ENCODE measurements at places on chromosomes 5 and 9.
A peak's percentile ranks its signal among the peaks of the same experiment; 100 is the strongest.

DNA sequence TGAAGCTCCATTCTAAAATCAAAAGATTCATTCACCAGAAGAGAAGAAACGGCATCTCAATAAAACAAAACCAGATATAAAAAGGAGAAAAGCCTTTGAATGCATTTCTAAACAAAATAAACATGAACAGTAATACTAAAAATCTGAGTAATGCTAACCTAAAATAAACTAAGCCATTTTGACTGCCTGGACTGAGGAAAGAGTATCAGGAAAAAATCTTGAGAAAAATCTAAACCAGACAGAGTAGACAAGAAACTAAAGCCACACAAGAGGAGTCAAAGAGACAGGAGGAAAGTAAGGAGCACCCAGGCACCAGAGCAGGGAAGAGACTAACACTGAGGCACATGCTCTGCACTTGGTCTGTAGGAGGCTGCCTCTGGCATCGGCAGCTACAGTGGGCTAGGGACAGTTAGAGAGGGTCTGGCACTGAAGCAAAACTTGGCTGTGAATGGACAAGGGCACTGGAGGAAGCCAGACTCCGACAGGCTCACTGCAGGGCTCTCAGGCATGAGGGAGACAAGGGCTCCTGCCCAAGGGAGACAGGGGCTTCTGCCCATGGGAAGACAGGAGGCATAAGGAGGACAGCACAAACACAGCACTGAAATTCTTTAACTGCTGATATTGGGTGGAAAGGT, 50.2 kb downstream of the DROSHA start:
- no peaks in the 10 kb centered on the region for H3K27me3 ChIP-seq
- no peak overlapping the region for H3K27ac ChIP-seq

DNA sequence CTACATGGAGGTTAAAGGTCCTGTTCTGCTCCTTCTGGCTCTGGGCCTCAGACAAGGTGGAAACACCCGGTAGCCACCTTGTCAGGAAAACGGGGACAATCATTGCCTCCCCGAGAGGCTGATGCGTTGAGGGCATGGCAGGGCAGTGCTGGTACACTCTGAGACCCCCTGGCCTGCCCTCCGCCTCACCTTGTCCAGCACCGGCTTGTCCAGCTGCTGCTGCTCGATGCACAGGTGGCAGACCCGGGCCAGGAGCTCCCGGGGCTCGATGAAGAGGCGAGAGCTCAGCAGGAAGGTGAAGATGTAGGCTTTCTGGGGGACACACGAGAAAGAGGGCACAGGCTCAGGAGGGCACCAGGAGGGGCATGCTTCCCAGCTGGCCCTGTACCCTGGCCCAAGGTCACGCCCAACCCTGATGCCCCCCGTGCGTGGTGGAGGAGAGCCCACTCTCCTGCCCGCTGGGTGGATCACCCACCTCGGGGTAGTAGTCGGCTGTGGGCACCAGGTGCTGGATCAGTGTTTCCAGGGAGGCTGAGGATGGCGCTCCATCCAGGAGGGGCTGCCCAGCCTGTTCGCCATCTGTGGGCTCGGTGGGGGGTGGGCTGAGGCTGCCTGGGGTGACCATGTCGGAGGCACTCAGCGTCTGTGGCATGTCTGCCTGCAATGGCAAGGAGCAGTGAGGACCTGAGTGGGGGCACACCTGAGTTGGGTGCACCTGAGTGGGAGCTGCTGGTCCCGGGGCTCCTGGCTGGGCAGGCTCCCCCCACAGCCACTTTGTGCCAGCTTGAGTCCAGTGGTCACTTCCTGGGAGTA, 66.0 kb upstream of the RNF130 start:
- H3K27ac ChIP-seq, result no peak overlapping the region
- no peak for DNase-seq
- H3K4me1 ChIP-seq, result peaks cover 13% of the 10 kb centered on the region
- H3K36me3 ChIP-seq, result no peaks in the 10 kb centered on the region

- H3K4me3 ChIP-seq, result no peak overlapping the region
- DNase-seq, result no peak
- H3K36me3 ChIP-seq, result no peaks in the 10 kb centered on the region
- H3K4me1 ChIP-seq, result peaks cover 19% of the 10 kb centered on the region
- H3K27me3 ChIP-seq, result no peaks in the 10 kb centered on the region
Measured at GRCh38 chr5:119353213-119353612, 2.6 kb upstream of the TNFAIP8 start.

DNA sequence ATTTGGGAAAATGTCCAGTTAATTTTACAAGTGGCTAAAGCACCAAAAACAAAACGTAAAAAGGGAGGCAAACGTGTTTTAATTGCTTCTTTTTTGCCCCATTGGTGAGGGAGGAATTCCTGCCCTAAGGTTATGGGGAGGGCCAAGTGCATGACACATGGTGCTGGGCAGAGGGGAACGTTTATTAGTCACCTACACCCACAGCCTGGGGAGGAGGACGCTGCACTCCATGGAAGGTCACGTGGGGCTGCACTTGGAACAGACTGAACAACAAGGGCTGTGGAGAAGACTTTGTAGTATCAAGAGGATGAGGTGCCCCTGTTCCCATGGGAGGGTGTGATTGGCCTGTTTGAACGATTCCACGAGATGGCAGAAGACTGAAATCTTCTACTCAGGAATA, 13.7 kb upstream of the ADAMTS16 start:
- H3K27ac ChIP-seq, result no peak overlapping the region
- no peak for DNase-seq
- H3K27me3 ChIP-seq, result no peaks in the 10 kb centered on the region
- no peaks in the 10 kb centered on the region for H3K4me1 ChIP-seq
- H3K36me3 ChIP-seq, result no peaks in the 10 kb centered on the region

DNA sequence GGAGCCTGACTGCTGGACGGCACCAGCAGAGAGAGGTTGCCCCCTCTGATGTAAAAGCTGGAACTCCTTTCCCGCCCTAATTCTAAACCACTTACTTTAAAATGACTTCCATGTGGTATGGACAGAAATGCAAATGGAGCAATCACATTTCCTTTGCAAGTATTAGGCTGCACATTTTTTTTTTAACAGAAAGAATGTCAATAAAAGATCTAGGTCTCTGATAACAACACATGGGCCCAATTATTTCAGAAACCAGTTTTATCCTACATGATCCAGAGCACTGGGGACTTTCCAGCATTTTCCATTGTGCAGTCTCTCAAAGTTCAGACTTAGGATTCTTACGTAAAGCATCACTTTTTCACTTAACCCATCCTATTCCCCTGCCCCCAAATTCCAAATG, 203.7 kb downstream of the NXNL2 start:
- no peak overlapping the region for H3K27ac ChIP-seq
- no peak for DNase-seq
- H3K4me1 ChIP-seq, result no peaks in the 10 kb centered on the region
- peaks cover 14% of the 10 kb centered on the region for H3K27me3 ChIP-seq

DNA sequence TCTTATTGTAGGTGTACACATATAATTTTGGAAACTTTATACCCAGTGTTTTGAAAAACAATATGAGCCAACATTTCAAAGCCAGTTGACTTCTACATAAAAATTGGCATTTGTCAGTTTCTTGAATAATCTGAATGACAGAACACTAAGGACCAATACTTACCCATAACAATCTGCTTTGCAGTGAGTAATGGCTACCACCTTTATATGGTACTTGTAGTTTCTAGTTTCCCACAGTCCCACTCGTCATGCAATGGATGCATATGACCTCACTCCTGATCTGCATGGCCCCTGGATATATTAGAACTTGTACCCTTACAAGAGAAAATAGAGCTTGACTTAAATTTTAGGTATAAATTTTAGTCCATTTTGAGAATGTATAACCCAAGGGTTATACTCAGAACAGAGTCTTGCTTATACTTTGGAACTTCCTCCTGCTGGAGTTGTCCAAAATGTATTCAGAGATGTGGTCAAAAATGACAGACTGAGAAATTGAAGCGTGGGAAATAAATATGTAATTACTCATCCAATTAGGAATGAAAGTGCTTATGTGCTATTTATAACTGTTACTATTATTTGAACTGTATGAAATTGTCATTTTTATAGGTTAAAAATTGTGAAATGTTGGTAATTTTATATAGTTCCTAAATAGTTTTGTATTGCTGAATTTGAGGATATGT, 19.5 kb downstream of the XRCC4 start:
- no peaks in the 10 kb centered on the region for H3K36me3 ChIP-seq
- H3K4me3 ChIP-seq, result no peak overlapping the region
- no peak for DNase-seq
- H3K27me3 ChIP-seq, result no peaks in the 10 kb centered on the region

- no peak overlapping the region for H3K27ac ChIP-seq
- H3K4me3 ChIP-seq, result no peak overlapping the region
- no peaks in the 10 kb centered on the region for H3K27me3 ChIP-seq
- H3K36me3 ChIP-seq, result no peaks in the 10 kb centered on the region
Measured at GRCh38 chr5:111384220-111384619, 128.1 kb downstream of the STARD4 start.

DNA sequence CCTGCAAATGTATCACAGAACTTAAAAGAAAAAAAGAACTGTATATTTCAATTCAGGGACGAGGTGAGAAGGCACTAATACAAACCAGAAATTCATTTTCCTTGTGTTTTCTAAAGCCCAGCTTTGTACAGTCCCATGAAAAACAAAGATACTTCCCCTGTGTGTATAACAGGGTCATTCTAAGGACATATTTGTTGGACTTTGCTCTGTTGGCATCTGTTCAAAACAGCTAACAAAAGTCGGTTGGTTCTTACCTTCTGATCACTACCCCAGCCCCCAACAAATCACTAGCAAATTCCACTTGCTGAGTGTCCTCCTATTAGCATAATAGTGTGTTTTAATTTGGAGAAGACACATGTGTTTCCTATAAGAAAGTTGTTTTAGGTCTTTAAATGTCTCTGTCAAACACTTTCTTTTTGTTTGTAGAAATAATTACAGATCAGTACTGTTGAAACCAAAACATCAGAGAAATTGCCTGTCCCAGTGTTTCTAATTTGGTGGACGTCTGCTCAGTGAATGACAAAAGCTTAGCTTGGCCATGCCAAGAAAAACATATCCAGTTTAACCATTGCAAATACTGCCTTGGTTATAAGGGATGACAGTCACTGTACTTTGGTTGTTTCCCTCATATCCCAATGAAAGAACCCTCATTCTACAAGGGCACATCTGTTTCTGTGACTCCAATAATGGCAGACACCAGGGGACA, 480.5 kb downstream of the EBF1 start:
- H3K36me3 ChIP-seq, result no peaks in the 10 kb centered on the region
- H3K4me1 ChIP-seq, result peaks cover 4% of the 10 kb centered on the region
- no peaks in the 10 kb centered on the region for H3K27me3 ChIP-seq
- DNase-seq, result no peak

GRCh38 chr9:122370303-122370702, 521 bp upstream of the PTGS1 start:
- no peak overlapping the region for H3K27ac ChIP-seq
- H3K4me1 ChIP-seq, result peaks cover 45% of the 10 kb centered on the region
- H3K4me3 ChIP-seq, result peak overlapping the region; percentile 68

- no peak overlapping the region for H3K27ac ChIP-seq
- H3K4me1 ChIP-seq, result no peaks in the 10 kb centered on the region
- no peak for DNase-seq
- H3K36me3 ChIP-seq, result no peaks in the 10 kb centered on the region
- no peaks in the 10 kb centered on the region for H3K27me3 ChIP-seq
Measured at GRCh38 chr9:24932785-24933184, 387.1 kb upstream of the IZUMO3 start.

DNA sequence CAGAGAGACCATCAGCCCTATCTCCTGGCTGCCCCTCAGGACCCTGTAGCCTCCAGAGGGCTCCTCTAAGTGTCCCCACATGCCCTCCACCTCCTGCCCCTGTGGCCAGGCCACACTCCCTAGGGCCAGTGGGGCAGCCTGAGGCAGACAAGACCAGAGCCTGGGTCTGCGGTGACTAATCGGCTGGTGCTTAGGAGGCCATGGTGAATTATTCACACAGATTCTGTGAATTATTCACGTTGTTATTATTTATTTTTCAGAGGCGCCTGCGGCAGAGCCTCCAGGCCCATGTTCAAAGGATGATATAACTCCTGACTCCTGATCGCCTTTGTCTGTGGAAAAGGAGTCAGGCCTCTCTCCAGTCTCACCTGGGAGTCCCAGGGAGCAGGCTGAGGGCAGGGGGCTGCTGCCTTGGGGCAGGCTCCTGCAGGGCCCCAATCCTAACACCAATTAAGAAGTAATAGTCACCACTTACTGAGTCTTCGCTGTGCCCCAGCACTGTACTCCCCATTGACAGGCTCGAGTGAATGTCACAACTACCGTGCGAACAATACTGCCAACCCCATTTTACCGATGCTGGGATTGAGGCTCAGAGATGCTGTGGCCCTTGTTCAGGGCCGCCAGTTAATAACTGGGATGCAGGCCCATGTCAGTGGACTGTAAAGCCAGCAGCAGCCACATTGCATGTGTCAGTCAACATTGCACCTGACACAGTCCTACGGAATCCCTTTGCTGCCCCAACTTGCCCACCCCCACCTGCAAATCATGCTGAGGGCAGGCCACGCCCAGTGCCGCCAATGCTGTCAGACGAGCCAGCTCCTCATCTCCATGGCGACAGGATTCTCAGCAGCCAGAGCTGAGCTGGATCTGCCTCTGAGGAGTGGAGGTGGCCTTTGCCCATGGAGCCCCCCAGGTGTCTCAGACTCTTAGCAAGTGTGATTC, 94.9 kb downstream of the PCDH1 start:
- H3K27ac ChIP-seq, result no peak overlapping the region
- no peaks in the 10 kb centered on the region for H3K36me3 ChIP-seq
- no peak for DNase-seq
- no peak overlapping the region for H3K4me3 ChIP-seq

GRCh38 chr9:99051851-99052250, 53.1 kb upstream of the TGFBR1 start:
- DNase-seq, result no peak
- no peak overlapping the region for H3K4me3 ChIP-seq
- H3K4me1 ChIP-seq, result peaks cover 13% of the 10 kb centered on the region
- no peaks in the 10 kb centered on the region for H3K27me3 ChIP-seq
- no peaks in the 10 kb centered on the region for H3K36me3 ChIP-seq

GRCh38 chr9:116327701-116328405, 174.3 kb downstream of the PAPPA start:
- peaks cover 14% of the 10 kb centered on the region for H3K27me3 ChIP-seq
- no peak overlapping the region for H3K27ac ChIP-seq
- H3K4me1 ChIP-seq, result no peaks in the 10 kb centered on the region
- H3K36me3 ChIP-seq, result no peaks in the 10 kb centered on the region
- H3K4me3 ChIP-seq, result no peak overlapping the region
- no peak for DNase-seq

GRCh38 chr9:133064241-133065069, 2.7 kb downstream of the CEL start:
- no peak for DNase-seq
- H3K4me1 ChIP-seq, result peaks cover 32% of the 10 kb centered on the region
- H3K27me3 ChIP-seq, result no peaks in the 10 kb centered on the region
- no peak overlapping the region for H3K4me3 ChIP-seq
- peaks cover 10% of the 10 kb centered on the region for H3K36me3 ChIP-seq

DNA sequence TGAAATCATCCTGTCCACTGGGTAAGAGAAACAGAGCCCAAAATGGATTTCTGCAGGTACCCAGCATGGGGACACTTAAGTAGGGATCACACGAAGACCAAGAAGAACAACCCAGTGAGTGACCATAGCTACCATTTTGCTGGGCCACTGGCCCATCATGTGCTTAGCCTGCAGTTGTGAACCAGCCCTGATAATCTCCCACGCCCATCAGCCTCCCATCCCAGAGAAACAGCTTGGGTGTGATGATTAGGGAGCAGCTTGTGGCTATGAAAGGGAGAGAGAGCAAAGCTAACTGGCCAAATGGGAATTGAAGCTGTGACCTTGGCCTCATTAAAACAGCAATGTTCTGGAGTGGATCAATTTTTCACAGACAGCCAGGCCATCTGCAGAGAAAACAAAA, 138.5 kb downstream of the SLC24A2 start:
- H3K36me3 ChIP-seq, result no peaks in the 10 kb centered on the region
- H3K27ac ChIP-seq, result no peak overlapping the region
- peaks cover 12% of the 10 kb centered on the region for H3K4me1 ChIP-seq
- no peak for DNase-seq
- H3K27me3 ChIP-seq, result peaks cover 3% of the 10 kb centered on the region

GRCh38 chr9:129113645-129114304, 2.6 kb downstream of the PTPA start:
- DNase-seq, result no peak
- H3K36me3 ChIP-seq, result no peaks in the 10 kb centered on the region
- no peaks in the 10 kb centered on the region for H3K27me3 ChIP-seq

All from common myeloid progenitor, CD34-positive (primary cell).